Activated T-cell treated with anti-CD3 and anti-CD28 coated beads for 48 hours (primary cell): ENCODE measurements at places on chromosomes 7 and 10.

GRCh38 chr7:50814166-50814565, 31.5 kb upstream of the GRB10 start:
- DNase-seq = no peak

DNA sequence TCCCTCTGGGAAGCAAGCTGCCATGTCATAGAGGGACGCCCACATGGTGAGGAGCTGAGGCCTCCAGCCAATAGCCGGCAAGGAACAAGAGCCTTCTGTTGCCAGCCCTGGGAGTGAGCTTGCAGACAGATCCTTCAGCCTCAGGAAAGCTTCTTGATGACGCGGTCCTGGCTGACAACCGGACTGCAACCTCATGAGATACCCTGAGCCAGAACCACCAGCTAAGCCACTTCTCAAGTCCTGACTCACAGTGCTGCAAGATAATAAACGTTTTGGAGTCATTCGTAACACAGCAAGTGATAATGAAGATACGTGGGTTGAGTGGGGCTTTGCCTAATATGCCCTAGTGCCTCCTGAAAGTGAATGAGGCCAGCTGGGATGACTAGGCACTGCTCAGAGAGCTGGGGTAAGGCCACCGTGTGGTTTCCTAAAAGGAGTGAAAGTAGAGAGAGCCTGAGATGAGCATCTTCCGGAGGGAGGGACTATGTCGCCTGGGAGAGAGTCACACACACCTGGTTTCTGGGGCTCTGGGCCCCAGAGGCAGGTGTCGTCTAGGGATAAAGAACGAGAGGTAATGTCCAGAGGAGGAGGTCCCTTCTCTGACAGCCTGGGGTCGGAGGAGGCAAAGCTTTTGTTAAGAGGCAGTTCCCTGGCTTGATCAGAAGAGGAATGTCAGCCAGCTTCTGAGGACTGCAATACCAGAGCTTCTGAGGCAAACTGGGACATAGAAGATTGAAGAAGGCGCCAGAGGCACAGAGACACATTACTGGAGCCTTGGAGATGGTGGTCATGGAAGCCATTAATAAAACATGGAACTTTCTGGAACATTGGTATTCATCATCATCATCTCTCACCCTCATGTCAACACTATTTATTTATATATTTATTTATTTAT, 53.6 kb downstream of the PYROXD2 start:
- DNase-seq = peak; percentile 41

DNA sequence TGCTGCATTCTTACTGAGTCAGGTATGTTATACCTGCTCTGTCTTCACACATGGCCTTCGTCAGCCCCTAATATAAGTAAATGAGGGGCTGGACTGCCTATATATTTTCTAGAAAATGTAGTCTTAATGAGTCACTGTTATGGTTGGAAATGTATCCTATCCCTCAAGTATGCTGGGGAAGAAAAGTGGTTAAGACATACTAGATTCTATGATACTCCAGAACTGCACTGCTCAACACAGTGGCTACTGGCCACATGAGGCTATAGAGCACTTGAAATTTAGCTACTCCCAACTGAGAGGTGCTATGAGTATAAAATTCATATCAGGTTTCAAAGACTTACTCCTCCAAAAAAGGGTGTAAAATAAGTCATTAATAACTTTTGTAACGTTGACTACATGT, 104.3 kb upstream of the STEAP1B start:
- no peak for DNase-seq

DNA sequence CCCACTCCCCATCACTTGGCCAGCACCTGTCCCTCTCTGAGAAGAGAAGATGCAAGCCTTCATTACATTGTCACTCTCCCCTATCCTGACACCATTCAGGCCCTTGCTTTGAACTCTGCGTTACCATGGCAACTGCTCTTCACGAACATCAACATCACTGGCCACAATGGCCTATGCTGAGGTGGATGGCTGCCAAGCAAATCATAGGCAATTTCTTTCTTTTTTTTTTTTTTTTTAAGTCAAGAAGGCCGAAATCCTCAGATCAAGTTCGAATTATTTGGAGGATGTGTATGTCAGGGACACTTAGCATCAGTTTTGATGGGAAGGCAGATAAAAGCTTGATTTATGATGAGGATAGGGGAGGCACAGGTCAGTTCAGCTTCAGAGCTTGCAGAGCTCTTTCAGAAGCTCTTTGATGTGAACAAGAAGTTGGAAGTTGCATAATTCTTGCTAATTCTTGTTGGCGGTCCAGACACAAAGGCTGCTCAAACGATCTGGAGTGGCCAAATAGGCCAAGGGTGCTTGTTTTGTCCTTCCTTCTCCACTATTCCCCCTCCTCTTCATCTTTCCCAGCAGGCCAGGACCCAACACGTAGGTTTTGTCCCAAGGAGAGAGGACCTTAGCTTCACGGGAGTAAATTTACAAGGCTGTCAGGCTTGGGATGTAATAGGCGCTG, 179.9 kb upstream of the NPVF start:
- no peak for DNase-seq

DNA sequence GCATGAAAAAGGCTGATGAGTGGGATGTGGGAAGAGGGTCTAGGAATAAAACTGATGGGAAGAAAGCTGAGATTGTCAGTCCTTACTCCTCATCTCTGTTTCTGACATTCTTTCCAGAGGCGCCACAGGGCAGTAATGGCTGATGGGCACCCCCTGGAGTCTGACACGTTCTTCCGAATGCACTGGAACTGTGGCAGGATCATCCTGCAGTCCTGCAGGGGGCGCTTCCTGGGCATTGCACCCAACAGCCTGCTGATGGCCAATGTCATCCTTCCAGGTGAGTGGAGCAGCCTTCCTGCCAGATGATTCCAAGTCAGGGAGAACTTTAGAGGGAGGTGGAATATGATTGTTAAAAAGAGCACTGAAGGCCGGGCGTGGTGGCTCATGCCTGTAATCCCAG, 4.8 kb downstream of the FSCN3 start:
- DNase-seq = no peak

DNA sequence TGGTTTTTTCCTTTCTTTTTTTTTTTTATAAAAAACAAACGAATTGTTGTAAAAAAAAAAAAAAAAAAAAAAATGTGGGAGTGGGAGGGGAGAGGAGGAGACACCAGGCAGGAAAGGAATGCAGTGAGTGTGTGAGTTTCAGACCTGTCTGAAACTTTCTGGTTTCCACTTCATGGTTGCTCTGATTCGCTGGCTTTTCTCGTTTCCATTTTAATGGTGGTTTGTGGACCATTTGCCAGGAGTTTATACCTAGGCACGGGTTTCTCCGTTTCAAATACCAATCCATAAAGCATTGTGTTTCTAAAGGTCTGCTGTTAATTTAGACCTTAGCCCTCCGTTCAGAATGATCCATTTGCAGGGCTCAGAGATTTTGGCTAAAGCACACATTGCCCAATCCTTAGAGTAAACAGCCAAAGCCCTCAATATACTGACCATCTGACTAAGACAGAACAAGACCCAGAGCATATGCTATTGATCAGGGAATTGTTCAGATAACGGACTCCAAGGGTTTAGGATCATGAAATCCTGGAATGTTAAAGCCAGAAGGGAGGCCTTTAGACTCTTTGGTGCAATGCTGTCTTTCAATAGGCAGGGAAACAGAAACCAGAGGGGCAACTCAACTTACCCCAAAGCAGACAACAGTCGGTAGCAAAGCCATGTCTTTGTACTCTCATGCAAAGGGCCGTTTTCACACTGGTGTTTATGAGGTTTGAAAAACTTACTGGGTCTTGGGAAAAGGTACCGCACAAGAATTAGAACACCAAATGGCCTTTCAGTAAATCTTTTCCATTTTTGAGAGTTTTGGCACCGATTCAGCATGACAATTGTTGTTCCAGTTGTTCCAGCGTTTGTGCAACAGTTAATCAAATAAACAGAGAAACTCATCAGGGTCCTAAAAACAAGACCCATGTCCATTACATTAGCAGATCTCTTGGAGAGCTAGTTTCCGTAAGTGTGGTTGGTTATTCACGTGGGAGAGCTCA, 94.3 kb upstream of the AGBL3 start:
- DNase-seq = no peak

DNA sequence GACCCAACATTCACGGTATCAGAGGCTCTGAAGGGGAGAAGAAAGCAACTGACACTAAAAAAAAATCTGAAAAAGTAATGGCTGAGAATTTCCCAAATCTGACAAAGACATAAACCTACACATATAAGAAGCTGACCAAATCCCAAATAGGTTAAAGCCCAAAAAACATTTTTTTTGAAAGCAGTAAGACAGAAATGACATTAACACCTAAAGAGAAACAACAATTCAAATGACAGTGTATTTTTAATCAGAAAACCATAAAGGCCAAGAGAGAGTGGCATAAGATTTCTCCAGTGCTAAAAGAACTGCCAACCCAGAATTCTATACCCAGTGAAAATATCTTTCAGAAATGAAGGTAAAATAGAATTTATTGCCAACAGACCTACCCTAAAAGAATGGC, 35.5 kb downstream of the RUFY2 start:
- DNase-seq = no peak

DNA sequence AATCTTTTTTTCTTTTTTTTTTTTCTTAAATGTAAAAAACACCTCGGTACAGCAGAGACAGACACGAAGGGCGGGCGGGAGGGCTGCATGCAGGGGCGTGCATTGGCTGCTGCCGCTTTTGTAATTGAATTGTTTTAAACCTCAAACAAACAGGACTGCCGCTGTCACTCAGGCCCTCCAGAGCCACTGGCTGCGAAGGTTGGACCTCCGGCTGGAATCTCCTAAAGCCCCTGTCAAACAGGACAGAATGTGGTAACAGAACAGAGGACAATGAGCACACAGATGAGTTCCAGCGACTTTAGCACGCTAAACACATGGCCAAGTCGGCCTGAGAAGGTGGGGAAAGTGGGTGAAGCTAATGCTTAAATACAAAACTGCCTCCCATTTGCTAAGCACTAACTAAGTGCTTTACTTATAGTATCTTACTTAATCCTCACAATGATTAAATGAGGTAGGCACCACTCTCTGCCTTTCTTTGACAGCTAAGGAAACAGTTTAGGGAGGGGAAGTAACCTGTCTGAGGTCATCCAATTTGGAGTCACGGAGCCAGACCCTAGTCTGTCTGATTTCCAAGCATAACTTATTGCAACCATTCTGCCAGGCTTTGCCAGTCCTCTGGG, 3.0 kb upstream of the NDST2 start:
- no peak for DNase-seq
